ENCODE measurements at places on chromosomes 1 and 21.

GRCh38 chr21:36965720-36966065 lies 776 bp downstream of the HLCS start:
- no peak for DNase-seq

GRCh38 chr1:6701437-6702153 lies at the start of gene DNAJC11:
Gene DNAJC11, minus strand, starts transcription at chr1:6701816. Its CDS starts 16 bp downstream, at chr1:6701800.
- peak; percentile 95 for DNase-seq

GRCh38 chr1:19640363-19641316 lies 3.5 kb upstream of the NBL1 start:
- DNase-seq, result no peak

GRCh38 chr1:76463278-76463677 lies 388.7 kb downstream of the ST6GALNAC3 start:
- no peak for DNase-seq

- DNase-seq, result no peak
These were observed 69.7 kb upstream of the SPAG17 start for GRCh38 chr1:118254491-118255425.

DNA sequence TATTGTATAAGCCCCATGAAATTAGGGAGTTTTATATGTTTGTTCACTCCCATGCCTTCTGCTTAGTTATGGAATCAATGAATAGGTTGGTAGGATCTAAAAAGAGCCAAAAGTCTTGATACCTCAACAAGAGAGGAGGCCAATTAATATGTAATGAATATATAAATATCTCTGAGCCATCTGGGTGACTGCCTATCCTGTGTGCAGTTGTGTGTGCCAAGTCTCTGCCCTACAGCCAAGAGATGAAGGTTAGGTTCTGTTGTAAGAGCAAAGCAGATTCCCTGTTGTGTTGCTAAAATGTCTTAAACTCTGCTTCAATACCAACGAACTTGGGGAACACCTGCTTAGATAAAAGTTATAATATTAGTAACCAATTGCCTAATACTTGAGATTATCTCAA lies 61.8 kb upstream of the GORAB start:
- DNase-seq, result no peak

DNA sequence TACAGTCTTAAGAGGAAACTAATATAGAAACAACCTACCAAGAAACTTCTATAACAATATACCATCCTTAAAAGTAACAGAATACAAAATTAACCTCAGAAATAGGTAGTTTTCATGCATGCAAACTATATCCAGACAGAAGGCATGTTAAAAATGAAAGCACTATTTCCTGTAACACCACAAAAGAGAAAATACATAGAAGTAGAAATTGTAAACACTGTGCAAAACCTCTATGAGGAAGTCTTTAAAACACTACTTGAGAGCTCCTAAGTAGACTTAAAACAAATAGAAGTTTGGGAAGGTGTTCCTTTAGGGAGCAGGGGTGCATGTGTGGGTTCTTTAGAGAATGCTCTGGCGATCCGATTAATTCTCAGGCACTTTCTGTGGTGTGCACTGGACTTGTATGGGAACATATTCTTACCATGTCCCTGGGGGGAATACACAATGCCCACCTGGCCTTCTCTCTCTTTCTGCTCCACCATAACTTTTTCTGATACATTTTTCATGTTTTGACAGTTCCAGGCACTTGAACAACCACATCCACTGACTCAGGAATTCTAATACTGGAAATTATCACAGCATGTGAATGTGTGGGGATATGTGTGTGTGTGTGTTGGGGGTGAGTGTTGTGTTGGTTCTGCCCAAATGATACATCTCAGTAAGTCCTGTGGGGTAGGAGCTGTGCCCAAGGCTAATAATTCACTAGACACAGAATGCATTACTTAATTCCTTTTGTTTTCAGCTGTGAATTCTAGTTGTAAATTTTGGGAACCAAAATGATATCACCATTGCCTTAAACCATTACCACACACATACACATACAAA lies 866.3 kb upstream of the B3GALT2 start:
- no peak for DNase-seq
